ENCODE measurements at places on chromosomes 7 and 10.

GRCh38 chr7:150514748-150515222, at the start of gene GIMAP7:
Gene GIMAP7 (plus strand): TSS chr7:150514872. CDS start chr7:150519975, 5,103 bp downstream.
- no peak within 1 kb of the TSS for H3K27ac ChIP-seq
- H3K36me3 ChIP-seq = no peaks in the 10 kb centered on the region
- DNase-seq = no peak
- no peak within 1 kb of the TSS for H3K4me3 ChIP-seq

- H3K4me3 ChIP-seq = no peak overlapping the region
- H3K36me3 ChIP-seq = no peaks in the 10 kb centered on the region
- peaks cover 11% of the 10 kb centered on the region for H3K4me1 ChIP-seq
Measured at GRCh38 chr10:5658871-5659618, 7.3 kb downstream of the ASB13 start.

GRCh38 chr7:35463176-35463700, 209.3 kb upstream of the TBX20 start:
- no peak overlapping the region for H3K27ac ChIP-seq
- no peaks in the 10 kb centered on the region for H3K36me3 ChIP-seq
- H3K4me1 ChIP-seq = peaks cover 4% of the 10 kb centered on the region
- no peaks in the 10 kb centered on the region for H3K27me3 ChIP-seq
- no peak overlapping the region for H3K4me3 ChIP-seq

GRCh38 chr7:140013676-140014075, 49.1 kb downstream of the PARP12 start:
- H3K27ac ChIP-seq = no peak overlapping the region
- H3K36me3 ChIP-seq = no peaks in the 10 kb centered on the region
- no peaks in the 10 kb centered on the region for H3K4me1 ChIP-seq

GRCh38 chr7:37009125-37009675, 284.9 kb upstream of the AOAH start:
- no peaks in the 10 kb centered on the region for H3K27me3 ChIP-seq
- no peak overlapping the region for H3K4me3 ChIP-seq
- H3K4me1 ChIP-seq = peaks cover 3% of the 10 kb centered on the region
- H3K27ac ChIP-seq = no peak overlapping the region
- no peak for DNase-seq
- no peaks in the 10 kb centered on the region for H3K36me3 ChIP-seq

DNA sequence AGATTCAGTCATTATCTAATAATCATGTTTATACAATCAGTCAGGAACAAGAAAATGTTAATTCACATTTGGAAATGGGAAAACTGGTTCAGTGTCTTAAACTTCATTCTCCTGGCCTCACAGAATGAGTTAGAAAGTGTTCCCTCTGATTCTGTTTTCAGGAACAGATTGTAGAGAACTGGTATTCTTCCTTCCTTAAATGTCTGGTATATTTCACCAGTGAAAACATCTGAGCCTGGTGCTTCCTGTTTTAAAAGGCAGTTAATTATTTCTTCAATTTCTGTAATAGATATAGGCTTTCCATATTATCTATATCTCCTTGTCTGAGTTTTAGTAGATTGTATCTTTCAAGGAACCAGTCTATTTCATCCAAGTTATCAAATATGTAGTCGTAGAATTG, 97.1 kb upstream of the TMEM168 start:
- H3K36me3 ChIP-seq = no peaks in the 10 kb centered on the region
- no peak overlapping the region for H3K4me3 ChIP-seq
- H3K27ac ChIP-seq = no peak overlapping the region
- no peaks in the 10 kb centered on the region for H3K4me1 ChIP-seq
- no peaks in the 10 kb centered on the region for H3K27me3 ChIP-seq

DNA sequence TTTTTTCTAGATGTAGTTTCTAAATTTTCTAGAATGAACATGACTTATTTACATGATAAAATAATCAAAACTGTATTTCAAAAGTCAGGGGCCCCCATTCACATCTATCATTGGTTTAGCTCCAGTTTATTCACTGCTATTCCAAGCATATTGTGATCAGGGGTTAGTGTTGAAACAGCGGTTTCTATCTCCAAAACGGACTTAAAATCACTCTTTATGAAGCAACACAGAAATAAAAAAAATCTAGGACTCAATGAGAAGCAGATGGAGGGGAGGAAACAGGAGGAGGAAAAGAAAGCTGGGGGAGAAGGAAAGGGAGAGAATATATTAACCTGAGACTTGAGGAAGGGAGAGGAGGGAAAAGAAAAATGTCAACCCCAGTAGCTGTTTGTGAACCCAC, 14.8 kb upstream of the CH25H start:
- H3K4me3 ChIP-seq = no peak overlapping the region
- peaks cover 6% of the 10 kb centered on the region for H3K4me1 ChIP-seq
- DNase-seq = no peak
- H3K27me3 ChIP-seq = no peaks in the 10 kb centered on the region
- no peak overlapping the region for H3K27ac ChIP-seq

DNA sequence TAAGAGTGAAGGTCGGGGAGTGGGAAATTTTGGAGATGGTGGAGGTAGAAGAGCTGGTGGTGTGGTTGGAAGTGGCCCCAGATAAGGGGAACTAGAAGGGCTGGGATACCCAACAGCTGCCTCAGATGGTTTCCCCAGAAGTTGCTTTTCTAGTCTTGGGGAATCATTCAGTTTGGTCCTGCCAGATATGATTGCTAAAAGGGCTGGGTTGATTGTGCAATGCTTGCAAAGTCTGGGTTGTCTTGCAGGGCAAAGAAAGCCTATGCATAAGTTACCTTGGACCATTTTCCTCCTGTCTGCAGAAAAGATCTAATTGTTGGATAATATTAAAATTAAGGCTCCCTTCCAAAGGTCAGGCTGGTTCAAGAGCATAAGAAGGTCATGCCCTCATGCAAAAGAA, 213.8 kb upstream of the ZNF804B start:
- H3K4me1 ChIP-seq = no peaks in the 10 kb centered on the region
- H3K36me3 ChIP-seq = peaks cover 6% of the 10 kb centered on the region
- no peak overlapping the region for H3K27ac ChIP-seq
- H3K27me3 ChIP-seq = no peaks in the 10 kb centered on the region

DNA sequence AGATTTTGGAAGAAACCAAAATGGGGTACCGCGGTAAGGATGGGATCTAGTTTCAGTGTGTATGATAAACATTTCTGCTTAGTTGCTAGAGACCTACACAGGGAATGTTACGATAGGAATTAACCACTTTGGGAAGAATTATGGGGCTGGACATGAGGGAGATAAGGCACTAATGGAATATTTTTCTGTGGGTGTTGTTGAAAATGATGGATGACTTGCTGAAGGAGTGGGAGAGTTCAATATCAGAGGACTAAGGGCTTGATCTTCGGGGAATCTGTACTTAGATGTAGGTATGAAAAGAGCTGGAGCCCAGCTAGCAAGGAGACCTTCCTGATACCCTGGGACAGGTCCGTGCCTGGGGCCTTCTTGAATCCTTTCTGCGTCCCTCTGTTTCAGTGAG, 303.7 kb downstream of the EXOC4 start:
- no peak for DNase-seq
- H3K4me1 ChIP-seq = no peaks in the 10 kb centered on the region
- no peaks in the 10 kb centered on the region for H3K27me3 ChIP-seq
- H3K36me3 ChIP-seq = no peaks in the 10 kb centered on the region
- H3K4me3 ChIP-seq = no peak overlapping the region
- H3K27ac ChIP-seq = no peak overlapping the region

GRCh38 chr10:4557469-4557868, 268.5 kb upstream of the AKR1E2 start:
- no peak for DNase-seq
- no peaks in the 10 kb centered on the region for H3K36me3 ChIP-seq
- peaks cover 4% of the 10 kb centered on the region for H3K4me1 ChIP-seq
- H3K27me3 ChIP-seq = no peaks in the 10 kb centered on the region

DNA sequence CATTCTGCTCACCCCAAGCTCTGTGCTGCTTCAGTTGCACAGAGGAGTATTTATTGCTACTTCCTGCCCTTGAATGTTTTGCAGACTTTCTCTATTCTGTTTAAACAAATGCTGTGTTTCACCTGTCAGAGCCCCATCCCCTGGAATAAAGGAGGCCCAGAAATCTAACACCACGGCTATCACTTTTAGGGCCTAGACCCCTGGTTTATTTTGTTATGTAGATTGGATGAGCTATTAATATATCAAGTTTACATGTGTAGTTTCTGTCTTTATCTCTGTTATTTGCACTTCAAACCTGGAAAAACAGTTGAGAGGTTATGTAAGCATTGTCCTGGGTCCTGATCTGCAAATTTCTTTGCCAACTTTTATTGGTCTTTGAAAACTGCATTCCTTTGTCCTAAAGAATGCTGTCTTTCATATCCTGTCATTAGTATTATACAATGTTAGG, 630.1 kb downstream of the PARD3 start:
- no peaks in the 10 kb centered on the region for H3K27me3 ChIP-seq
- H3K4me3 ChIP-seq = peak overlapping the region; percentile 5
- peaks cover 13% of the 10 kb centered on the region for H3K4me1 ChIP-seq
- no peak for DNase-seq

DNA sequence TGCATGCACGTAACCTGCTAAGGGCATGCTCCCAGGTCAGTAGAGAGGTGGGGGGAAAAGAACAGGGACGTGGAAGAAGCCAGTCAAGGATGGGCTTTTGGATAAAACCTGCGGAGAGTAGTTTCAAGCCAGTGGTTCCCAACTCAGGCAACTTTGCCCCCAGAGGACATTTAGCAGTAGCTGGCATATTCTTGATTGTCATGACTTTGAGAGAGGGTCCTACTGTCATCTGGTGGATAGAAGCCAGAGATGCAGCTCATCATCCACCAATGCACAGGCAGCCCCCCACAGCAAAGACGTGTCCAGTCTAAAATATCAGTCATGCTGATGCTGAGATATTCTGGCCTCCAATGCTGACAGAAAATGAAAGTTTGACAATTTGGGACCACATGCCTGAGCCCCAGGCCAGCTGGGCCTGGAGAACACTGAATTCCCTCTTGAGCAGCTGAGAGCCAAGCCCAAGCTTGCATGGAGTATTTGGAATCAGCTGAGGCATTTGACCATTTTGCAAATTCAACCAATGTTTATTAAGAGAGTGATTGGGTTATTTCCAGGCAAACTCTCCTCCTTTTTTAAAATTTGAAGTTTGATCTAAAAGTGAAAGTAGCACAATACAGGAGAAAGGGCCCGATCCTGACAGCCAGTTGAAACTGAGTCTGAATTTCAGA, 110.0 kb upstream of the C7orf33 start:
- no peaks in the 10 kb centered on the region for H3K27me3 ChIP-seq
- H3K4me3 ChIP-seq = no peak overlapping the region
- H3K4me1 ChIP-seq = peaks cover 2% of the 10 kb centered on the region

GRCh38 chr10:91745090-91745831, 53.0 kb upstream of the TNKS2 start:
- peak; percentile 60 for DNase-seq
- H3K4me3 ChIP-seq = peak overlapping the region; percentile 19
- H3K27me3 ChIP-seq = no peaks in the 10 kb centered on the region
- no peaks in the 10 kb centered on the region for H3K36me3 ChIP-seq
- 0 out of 2 replicates have a peak, but pooled peaks cover 3% of the 10 kb centered on the region for H3K4me1 ChIP-seq
- H3K27ac ChIP-seq = no peak overlapping the region

DNA sequence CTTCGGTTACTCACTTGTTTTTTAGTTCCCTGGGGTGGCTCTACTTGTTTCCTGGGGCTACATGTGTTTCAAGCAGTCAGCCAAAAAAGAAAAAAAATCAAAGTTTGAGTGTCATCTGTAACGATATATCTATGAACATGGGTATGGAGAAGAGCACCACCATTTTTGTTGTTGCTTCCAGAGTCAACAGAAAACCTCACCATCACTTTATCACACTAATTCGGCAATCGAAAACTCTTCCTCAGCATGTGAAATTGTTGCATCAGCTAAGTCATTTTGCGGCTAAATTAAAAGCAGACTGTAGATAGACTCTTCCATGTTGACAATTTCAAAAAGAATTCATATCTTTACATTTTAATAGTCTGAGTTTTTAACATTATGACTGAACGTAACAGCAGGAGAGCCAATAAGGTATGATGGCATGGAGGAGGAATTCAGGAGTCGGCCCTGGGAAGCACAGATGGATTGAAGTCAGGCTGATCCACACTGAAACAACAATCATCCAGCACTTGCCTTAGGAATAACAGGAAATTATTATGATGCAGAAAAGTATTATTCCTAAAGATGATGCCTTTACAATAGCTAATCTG, 455.7 kb upstream of the KLF6 start:
- no peak overlapping the region for H3K27ac ChIP-seq
- no peak overlapping the region for H3K4me3 ChIP-seq
- H3K4me1 ChIP-seq = no peaks in the 10 kb centered on the region
- no peaks in the 10 kb centered on the region for H3K36me3 ChIP-seq
- no peak for DNase-seq

GRCh38 chr10:19961076-19962053, 145.1 kb downstream of the PLXDC2 start:
- DNase-seq = no peak
- H3K27ac ChIP-seq = no peak overlapping the region
- no peaks in the 10 kb centered on the region for H3K36me3 ChIP-seq
- H3K4me1 ChIP-seq = peaks cover 16% of the 10 kb centered on the region
- no peaks in the 10 kb centered on the region for H3K27me3 ChIP-seq
- no peak overlapping the region for H3K4me3 ChIP-seq
